ENCODE measurements at places on chromosomes 1 and 21.

DNA sequence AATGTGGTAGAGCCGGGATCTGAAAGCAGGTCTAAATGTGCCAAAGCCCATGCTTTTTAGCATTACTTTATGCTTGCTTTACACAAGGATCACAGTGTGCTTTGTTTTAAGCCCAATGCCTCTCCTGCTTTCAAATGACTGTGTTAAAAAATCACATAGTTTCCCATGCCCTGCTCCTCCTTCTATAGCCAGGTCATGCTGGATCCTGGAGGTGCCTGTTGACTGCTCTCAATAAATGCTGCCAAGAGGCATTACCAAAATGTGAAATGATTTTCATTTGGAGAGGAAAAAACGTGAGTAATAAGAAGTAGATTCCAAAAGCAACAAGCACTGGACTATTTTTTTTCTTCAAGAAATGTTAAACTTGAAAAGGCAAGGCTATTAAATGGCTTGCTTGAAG, 420.7 kb upstream of the USP24 start:
- no peak for DNase-seq

- DNase-seq = peak; percentile 62
Measured at GRCh38 chr1:32963746-32964460, 706 bp downstream of the RNF19B start.

DNA sequence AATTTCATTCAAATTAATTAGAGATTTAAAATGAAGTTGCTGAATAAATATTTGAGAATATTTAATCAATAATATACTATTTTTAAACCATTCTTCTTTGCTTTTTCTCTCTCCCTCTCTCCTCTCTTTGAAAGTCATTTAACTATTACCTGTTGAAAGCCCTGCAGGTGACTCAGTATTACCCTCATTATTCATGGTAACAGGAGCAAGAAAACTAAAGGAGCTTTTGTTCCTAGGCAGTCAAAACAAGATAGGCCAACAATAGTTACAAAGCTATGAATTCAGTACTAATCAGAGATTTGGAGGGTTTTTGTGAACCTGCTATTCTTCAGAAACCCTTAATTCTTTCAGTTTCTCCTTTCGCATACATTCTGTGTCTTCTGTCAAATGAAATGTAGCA, 721.3 kb upstream of the NCAM2 start:
- DNase-seq = no peak

DNA sequence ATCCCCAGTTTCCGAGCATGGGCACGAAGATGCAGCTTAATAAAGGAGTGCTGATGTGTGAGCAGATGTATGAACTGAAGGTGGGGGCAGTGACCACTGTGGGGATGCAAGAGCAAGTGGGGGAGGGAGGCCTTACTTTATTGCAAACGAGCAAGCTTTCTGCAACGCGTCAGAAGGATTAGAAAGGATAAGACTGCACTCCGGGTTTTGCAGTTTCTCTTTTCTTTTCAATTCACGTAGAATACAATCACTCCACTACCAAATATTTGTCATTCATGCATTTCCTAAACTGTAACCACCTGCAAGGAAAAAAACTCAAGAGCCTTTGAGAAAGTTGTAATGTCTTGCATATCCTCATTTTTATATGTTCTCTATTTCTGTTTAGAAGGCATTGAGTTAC, 4.3 kb upstream of the OR2C3 start:
- DNase-seq = no peak

GRCh38 chr1:71435951-71436350, 355.1 kb upstream of the ZRANB2 start:
- DNase-seq = no peak

GRCh38 chr1:245842106-245842505, 665.0 kb downstream of the SMYD3 start:
- no peak for DNase-seq

GRCh38 chr1:207868251-207868773, 42.6 kb downstream of the CD34 start:
- no peak for DNase-seq

DNA sequence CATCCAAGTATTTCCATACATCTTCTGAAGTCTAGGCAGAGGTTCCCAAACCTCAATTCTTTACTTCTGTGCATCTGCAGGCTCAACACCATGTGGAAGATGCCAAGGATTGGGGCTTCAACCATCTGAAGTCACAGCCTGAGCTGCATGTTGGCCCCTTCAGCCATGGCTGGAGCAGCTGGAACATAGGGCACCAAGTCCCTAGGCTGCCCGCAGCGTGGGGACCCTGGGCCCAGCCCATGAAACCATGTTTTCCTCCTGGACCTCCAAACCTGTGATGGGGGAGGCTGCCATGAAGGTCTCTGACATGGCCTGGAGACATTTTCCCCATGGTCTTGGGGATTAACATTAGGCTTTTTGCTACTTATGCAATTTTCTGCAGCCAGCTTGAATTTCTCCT, 729.8 kb downstream of the KCNT2 start:
- no peak for DNase-seq

- no peak for DNase-seq
Measured at GRCh38 chr1:242139986-242140385, 141.1 kb upstream of the MAP1LC3C start.

DNA sequence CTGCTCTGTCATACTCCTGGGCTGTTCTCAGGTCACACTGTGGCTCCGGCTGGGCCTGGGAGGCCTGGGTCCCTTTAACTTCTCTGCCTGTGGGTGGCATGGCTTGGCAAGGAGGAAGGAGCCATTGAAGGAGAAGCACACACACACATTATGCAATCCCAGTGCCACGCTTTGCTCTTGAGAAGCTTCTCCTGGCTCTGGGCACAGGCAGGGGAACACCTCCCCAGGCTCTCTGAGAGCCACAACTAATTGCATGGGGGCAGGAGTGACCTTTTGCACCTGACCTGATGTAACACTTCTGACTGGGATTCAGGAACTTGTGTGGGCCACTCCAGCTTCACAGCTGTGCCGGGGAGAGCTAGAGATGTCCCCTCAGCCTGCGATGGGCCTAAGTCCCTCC, 23.1 kb downstream of the LGR6 start:
- no peak for DNase-seq

GRCh38 chr1:204858363-204858821, 12.3 kb upstream of the NFASC start:
- DNase-seq = no peak

- DNase-seq = no peak
Measured at GRCh38 chr1:163170975-163171676, 31.6 kb downstream of the RGS5 start.

DNA sequence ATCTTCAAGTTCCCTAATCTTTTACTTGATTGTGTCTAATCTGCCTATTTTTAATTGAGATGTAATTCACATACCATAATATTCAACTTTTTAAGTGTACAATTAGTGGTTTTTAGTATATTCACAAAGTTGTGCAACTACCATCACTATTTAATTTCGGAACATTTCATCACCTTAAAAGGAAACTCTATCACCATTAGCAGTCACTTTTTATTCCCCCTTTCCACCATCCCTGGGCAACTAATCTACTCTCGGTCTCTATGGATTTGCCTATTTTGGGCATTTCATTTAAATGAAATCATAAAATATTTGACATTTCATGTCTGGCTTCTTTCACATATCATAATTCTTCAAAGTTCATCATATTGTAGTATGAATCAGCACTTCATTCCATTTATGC, 30.6 kb upstream of the HYI start:
- DNase-seq = no peak

GRCh38 chr1:96095849-96096612, 625.6 kb upstream of the PTBP2 start:
- no peak for DNase-seq

DNA sequence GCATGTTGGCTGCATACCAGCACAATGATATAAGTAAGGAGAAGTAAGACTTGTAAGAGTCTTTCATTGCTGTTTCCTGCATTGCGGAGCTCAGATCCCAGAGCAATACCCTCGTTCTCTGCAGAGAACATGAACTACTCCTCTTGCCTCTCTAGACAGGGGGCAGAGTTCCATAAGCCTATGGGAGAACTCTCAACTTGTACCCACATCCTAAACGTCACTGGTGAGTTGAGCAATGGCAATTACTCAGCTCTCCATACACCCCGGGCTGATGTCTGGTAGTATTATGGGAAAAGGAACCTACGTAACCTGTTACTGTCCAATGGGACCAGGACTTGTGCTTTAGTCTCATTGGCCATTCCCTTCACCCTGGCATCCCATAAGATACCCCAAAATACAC, 27.3 kb upstream of the ZNF496 start:
- DNase-seq = no peak

- no peak for DNase-seq
Measured at GRCh38 chr1:202938287-202938925, 11.4 kb upstream of the KLHL12 start.

DNA sequence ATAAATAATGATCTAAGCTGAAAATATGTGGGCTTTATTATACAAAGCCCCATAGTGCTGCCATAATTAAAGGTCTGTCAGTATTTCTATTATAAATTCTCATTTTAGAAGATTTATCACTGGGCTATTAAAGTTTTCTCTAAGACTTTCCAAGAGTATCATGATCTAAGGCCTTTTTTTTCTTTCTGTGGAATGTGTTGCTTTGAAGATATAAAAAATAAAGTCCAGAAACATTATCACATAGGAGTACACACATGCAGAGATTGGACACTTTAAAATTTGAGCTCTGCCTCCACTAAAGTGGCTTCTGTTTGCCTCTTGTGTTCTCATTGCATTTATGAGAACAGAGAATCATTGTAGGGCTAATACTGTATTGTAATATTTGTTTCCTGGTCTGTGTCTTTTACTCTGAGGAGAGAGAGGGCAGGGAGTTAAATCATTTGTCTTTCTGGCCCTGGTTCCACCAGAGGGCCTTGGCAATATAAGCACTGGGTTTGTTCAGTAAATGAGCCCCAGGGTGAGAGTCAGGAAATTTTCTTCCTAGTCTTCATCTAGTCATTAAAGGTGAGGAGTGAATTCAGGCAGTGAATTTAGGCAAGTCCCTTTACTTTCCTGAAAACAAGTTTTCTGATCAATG, 70.2 kb downstream of the NFIA start:
- no peak for DNase-seq

- no peak for DNase-seq
Measured at GRCh38 chr1:18936814-18937481, 19.5 kb downstream of the IFFO2 start.

- no peak for DNase-seq
Measured at GRCh38 chr1:177164380-177165068, at the start of gene ASTN1. ASTN1 (minus strand) TSS chr1:177164712; CDS start chr1:177164676, 36 bp downstream.

- DNase-seq = no peak
Measured at GRCh38 chr1:73789965-73790364, 408.0 kb downstream of the LRRIQ3 start.
